ENCODE measurements at places on chromosomes 11 and 22.

GRCh38 chr11:10561947-10562346 lies 6.5 kb downstream of the LYVE1 start:
- DNase-seq: no peak

DNA sequence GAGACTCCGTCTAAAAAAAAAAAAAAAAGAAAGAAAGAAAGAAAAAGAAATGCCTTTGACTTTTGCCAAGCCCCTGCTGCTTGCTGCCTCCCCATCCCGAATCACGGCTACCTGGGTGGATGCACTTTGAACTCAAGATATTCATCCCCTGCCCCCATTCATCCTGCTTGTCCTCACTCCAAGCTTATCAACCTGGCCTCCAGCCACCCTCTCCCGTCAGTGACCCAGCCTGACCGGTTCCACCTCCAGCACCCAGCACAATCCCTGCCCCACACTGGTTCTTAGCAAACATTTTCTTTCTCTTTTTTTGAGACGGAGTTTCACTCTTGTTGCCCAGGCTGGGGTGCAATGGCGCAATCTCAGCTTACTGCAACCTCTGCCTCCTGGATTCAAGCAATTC lies 44.4 kb downstream of the CYTH4 start:
- no peak for DNase-seq

GRCh38 chr11:101552888-101553287 lies 30.9 kb downstream of the TRPC6 start:
- no peak for DNase-seq

DNA sequence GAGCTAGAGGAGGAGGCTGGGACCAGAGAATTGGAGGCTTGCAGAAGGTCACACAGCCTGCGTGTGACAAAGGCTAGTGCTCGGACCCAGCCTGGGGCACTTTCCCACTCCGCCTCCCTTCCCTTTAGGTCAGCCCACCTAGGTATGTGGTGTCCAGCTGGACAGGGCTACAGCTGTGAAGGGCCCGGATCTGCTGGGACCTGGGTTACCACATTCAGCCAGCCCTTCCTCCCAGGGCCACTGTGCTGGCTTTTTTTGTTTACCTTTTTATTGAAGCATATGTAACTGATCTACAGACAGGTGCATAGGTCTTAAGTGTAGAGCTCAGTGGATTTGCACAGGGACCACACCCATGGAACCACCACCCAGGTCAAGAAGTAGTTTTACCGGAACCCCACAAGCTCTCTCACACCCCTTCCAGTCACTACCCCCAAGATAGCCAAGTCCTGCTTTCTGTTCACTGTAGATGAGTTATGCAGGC lies 8.7 kb downstream of the CAPN5 start:
- DNase-seq: no peak

DNA sequence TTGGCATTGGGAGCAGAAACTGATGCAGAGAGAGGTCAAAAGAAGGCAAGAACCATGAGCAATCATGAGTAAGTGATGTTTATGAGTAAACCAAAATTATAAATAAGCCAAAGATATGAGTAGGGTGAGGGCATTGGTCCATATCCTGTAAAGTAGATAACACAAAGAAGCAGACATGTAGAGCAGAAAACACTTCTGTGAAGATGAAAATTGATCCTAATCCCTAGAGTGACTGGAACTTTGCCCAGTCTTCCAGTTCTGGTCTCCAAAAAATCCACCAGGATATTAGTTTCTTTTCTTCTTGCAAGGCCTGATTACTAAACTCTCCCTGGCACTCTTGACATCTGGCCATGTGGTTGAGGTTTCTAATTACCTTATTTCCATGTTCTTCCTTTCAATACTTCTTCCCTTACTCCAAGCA lies 13.7 kb upstream of the DRD2 start:
- no peak for DNase-seq

DNA sequence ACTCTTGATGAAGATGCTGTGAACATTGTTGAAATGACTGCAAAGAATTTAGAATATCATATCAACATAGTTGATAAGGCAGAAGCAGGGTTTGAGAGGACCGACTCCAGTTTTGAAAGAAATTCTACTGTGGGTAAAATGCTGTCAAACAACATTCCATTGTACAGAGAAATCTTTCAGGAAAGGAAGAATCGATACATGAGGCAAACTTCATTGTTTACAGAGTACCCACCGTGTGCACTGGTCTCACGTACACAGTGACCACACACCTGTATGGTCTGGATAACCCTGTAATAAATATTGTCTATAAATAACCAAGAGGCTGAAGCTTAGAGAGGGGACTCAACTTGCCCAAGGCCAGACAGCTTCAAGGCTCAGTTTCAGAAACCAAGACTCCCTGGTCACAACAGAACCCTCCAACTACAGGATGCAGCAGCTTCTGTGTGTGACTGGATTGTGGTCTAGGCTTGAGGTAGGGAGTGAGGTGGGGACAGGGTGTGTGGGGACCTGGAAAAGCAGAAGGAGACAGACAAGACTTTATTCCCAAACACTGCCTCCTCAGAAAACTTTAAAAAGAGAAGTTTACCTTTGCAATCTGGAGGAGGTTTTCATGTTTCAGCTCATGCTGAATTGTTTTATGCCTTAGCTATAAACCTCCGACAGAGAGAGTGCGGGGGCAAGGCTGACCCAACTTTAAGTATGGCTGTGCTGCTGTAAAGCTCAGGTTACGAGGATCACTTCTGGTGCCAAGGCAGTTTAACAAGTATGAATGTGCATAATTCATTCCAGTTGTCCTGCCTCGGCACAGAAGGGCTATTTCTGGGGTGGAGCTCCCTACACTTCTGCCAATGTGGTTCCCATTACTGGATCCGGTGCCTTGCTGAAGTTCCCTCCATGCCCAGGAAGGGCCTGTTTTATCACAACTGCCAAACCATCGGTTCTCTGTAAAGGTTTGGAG lies 372.6 kb upstream of the NARS2 start:
- no peak for DNase-seq

DNA sequence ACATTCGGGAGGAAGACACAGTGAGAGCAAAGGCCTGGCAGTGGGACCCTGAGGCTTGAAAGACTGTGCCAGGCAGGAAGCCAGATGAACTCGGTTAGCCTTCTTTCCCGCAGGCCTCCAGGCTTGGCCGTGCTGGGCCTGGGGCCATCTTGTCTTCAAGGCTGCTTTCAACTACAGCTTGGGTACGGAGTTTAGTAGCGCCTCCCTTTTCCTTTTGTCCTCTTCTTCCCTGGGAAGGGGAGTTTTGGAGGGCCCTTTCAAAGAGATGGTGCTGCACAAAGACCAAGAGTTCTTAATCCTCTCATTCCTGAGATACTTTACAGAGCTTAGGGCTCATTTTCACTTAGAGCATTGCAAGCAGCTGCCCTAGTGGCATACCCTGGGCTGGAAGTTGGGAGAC lies 87.5 kb downstream of the TP53I11 start:
- DNase-seq: no peak

GRCh38 chr11:14240951-14241350 lies 118.0 kb downstream of the RRAS2 start:
- no peak for DNase-seq

GRCh38 chr22:37274380-37274862 lies 7.9 kb upstream of the CYTH4 start:
- no peak for DNase-seq

DNA sequence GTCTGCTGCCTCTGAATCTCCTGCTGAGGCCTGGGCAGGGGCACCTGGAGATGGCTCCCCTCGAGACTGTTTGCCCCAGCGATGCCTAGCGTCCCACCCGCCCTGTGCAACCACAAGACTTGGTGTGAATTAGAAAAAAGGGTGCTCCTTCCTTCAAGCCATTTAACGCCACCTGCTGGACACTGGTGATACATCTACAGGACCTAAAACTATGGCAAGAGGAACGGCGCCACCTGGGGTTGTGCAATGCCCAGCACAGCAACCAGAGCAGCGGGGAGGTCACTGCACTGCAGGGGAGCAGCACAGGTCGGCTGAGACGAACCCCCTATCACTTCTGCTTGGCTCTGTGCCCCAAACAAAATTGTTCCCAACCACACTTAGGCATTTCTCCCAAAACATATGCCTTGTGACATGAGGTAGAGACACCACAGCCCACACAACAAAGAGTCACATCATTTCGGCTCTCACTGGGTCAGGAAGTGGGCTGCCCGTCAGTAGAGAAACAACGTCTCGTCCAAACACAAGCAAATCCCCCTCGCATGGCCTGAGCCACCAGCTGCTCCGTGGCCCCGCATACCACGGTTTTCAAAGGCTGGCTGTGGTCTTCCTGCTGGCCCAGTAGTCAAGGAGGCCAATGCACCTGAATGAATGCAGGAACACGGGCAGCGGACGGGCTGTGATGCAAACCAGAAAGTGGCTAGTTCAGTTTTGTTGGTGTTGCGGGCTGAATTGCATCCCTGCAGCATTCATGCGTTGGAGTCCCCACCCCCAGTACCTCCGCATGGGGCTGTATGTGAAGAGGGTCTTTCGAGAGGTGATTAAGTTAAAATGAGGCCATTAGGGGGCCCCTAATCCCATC lies 171.9 kb downstream of the SHANK2 start:
- DNase-seq: no peak

DNA sequence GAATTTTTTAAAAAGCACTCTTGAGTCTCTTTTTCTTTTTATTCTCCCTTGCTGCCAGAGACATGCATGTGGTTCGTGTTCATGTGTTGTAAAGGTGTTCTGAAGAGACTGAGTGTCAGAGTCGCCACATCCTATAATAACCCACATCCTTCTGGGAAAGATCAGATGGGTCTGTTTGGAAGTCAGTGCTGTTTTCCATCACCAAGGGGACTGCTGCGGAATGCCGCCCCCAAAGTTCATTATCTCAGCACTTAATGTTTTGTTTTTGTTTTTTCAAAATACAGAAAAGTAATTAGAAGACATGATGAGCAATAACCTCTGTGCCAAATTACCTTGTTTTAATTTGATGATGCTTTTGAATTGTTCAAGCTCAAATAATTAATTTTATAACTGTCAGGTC lies 56.9 kb upstream of the EIF3M start:
- DNase-seq: no peak

DNA sequence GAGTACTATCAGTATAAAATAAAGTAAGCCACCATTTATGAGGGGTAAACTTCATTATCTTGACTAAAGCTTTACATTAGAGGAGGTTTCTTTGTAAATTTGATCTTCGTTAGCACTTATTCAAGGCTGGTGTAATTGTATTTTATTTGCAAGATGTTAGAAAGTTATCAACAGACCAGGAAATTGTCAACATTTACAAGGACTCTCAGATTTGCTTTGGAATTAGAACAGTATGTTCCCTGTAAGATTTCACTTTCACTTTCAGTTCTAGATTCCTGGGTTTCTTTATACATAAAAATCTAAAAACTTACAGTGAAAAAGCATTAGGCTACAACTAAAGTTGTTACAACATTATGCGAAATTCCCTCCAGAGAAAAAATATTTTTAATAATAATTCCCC lies 4.6 kb upstream of the BIRC3 start:
- no peak for DNase-seq

DNA sequence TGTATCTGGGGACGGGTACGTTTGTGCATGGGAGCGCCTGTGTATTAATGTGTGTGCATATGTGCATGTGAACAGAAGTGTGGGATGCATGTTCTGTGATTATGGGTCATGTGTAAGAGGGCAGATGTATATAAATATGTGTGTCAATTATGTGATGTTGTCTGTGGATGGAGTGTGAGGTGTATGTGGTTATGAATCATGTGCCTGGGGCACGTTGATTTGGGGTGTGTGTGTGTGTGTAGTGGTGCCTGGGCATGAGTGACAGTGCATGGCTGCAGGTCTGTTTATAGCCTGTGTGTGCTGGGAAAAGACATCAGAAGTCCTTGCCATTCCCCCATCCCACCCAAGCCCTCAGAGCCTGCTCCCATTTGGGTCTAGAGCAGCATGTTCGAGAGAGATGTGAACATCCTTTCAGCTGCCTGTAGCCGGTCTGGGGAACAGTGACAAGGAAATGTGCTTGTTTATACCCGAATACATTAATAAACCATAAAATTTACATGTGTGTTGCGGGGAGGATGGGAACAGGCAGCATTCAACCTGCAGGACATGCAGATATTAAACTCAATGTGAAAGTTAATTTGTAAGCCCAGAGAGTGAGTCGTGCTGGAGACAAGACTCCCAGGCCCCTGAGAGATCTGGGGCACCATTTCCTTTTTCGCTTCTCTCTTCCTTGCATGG lies 129.0 kb downstream of the NECTIN1 start:
- no peak for DNase-seq

- no peak for DNase-seq
These were observed 64.6 kb downstream of the FLRT1 start for GRCh38 chr11:64100360-64100759.

DNA sequence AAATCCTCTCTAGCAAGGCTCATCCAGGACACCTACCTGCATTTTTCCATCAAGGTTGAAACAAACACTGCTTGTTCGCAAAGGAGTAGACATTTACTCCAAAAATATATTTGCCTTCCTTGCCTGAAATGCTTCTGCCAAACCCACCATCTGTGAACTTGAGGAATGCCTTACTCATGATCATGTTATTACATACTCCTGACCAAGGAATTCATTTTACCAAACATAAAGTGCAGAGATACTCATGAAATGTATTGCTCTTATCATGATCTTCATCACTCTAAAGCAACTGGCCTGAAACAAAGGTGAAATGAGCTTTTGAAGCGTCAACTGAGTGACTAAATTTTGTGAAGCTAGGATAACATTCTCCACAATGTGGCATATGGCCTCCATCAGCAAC lies 243.1 kb upstream of the CCDC179 start:
- DNase-seq: no peak

- DNase-seq: no peak
These were observed 15.5 kb upstream of the USP47 start for GRCh38 chr11:11826260-11826659.

GRCh38 chr11:131190446-131190845 lies 180.0 kb upstream of the NTM start:
- DNase-seq: no peak

DNA sequence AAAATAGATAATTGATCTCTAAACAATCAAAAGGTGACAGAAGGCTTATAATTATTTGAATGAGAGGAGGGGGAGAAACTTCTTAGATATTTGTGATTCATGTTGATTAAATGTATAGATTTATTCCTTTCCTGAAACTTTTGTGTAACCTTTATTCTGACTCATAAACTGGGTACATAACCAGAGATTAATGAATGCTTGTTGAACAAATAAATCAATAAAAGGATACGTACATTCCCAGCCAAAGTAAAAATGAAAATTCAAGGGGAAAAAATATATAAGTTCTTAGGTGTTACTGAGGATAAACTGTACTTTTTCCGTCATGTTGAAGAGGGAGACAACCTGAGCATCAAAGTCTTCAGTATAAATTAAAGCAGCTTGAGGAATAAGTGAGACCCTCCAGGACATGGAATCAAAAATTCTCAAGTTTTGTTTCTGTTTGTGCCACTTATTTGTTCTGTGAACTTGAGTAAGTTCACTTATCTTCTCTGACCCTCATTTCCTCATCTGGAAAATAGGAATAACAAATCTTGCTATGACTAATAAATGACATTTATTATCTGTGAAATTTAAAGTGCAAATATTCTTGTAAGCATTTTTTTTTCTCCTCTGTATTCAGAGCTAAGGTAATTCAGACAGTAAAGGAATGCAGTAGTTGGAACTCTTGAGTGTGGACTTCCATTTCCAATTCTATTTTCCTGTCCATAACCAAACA lies 195.4 kb downstream of the METTL15 start:
- DNase-seq: no peak

Data from T-helper 22 cell (primary cell).